ENCODE measurements at places on chromosomes 3 and 15. TPM values are rescaled to one million over a fixed set of nuclear protein-coding genes. Genes with fewer than 3 reads are reported as not detected.

DNA sequence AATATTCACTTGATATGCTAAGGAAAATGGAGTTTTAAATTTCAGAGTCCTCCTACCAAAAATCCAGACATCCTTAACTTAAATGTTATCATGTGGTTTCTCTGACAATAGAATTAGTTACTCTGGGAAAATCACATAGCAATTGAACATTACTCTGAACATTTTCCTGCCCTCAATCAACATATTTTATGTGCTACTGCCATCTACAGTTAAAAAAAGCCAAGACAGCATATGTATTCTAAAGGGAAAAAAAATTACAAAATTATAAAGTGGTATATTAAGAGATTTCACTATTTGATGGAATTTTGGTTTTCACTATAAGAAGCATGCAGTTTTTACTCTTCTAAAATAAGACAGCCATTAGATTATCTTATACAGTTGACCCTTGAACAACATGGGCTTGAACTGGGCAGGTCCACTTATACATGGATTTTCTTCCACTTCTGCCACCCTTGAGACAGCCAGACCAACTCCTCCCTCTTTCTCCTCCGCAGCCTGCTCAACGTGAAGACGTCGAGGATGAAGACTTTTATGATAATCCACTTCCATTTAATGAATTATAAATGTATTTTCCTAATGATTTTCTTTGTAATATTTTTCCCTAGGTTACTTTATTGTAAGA, 122.3 kb downstream of the ATP1B3 start:
- DNase-seq: peak; percentile 35

- peak; percentile 70 for DNase-seq
These were observed 115.2 kb downstream of the USP13 start for GRCh38 chr3:179768080-179768479.

GRCh38 chr3:172654470-172654869, 56.4 kb downstream of the NCEH1 start:
- no peak for DNase-seq

DNA sequence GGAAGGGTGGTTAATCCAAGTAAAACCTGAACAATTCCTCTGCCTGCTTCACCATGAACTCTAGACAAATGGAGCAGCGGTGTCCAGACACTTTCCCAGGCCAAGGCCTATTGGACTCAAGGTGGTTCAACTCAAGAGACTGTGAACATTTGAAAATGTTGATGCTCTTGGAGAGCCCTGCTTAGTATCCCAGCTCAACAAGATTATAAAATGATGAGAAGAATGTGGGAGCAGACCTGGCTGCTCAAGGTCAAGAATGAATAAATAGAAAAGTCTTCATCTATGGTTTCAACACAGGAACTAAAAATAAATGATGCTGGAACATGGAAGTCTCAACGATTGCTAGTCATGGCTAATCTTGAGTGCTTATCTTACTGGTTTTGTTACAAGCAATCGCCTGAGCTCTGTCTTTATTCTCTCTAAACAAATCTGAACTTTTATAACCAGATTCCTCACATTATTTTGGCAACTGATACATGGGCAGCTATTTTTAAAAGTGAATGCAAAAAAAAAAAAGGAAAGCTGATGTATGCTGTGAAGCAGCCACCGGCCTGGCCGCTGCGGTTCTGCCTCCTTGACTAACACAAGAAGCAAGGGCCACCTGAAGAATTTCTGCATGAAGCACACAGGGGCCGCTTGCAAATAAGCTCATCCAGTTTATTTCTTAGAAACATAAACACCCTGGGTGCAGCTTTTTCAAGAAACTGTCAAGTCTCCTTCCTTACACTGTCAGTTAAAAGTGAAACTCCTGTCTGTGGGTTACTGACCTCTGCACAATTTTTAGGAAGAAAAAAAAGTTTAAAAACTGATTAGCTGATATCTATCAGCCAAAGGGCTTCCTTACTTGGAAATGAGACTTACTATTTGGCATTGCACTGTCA, 120.1 kb upstream of the ARHGEF3 start:
- DNase-seq: peak; percentile 71

DNA sequence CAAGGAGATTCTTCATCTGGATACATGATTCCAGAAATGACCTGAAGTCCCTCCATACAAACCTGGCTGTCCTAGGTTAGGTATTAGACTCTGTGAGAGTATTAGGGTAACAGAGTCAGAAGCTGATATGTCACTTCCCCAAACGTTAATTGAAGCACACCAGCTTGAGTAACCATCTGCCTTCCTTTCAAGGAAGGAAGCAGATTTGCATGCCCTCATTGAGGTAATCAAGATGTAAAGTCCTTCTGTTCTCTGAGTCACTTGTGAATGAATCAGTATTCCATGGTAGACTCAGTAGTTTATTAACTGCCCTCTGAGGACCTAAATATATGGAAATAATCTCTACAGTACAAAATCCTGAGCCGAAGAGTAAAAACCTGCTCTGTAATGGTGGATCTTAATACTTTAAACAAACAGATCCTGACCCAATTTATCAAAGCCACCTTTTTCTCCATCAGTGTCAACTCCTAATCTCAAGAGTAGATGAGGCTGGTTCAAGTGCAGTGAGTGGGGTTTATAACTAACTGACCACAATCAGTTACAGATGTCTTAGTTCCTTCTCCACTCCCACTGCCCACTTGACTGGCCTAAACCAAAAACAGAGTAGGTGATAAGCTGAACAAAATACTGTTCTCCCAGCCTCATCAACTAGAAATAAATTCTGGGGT, 246.2 kb upstream of the CHRM5 start:
- DNase-seq: peak; percentile 77

DNA sequence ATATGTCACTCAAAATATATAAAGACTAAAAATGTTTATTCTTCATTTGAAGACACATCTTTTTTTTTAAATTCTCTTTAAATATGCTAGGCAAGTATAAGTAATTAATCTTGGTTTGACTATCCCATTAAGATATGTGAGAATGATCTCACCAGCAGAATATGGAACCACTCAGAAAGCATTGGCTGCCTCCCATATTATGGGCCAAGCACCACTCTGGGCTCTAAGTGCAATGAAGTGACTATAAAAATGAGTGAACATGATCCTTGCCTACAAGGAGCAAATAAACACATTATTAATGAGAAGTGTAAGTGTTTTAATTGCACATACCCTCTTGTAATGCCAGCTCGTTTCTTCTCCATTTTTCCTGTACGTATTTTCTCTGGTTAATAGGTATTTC, 328.5 kb downstream of the NAALADL2 start:
- DNase-seq: peak; percentile 38

DNA sequence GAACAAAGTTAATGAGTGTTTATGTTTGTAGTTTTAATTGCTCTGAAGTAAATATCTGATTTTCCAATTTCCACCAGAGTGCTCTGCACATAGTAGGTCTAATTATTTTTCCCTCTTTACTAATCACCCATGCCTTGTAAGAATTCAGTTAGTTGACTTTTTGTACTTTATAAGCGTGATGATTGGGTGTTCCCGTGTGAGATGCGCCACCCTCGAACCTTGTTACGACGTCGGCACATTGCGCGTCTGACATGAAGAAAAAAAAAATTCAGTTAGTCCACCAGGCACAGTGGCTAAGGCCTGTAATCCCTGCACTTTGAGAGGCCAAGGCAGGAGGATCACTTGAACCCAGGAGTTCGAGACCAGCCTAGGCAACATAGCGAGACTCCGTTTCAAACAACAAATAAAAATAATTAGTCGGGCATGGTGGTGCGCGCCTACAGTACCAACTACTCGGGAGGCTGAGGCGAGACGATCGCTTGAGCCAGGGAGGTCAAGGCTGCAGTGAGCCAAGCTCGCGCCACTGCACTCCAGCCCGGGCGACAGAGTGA, 507 bp upstream of the VHL start:
- DNase-seq: no peak

GRCh38 chr15:67740405-67740804, 84.9 kb upstream of the SKOR1 start:
- no peak for DNase-seq

GRCh38 chr15:34027606-34028005, 11.4 kb downstream of the AVEN start:
- DNase-seq: no peak

DNA sequence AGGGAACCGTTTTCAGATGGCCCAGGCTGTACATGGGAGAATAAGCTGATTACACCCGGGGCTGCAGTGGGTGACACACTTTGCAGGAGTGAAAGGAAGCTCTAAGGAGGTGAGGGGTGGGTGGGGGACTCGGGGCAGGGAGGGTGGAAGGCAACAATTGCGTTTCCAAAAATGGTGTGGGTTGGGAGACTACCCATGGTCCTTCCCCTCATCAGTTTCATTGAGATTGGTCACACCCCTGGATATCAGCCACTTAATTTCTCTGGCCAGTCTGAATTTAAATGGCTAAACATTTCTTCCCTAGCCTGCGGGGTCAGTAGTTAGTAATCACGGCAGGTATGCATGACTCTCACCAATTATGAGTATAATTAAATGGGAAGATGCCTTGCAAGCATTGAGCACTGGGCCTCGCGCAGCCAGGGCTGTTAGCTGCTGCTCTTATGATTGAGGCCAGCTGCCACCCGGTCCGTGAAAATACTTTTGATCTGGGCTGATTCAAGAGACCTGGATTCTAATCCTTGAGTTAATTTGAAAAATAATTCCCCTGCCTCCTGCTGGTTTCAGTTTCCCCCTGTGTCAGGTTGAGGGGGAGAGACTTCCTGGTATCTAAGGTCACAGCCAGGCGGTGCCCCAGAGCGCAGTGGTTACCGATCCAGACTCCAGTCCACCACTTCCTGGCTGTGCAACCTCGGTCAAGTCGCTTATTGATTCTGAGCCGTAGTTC, 23.3 kb downstream of the SLC6A6 start:
- no peak for DNase-seq

TCTA gene
- 46.6 TPM for polyA plus RNA-seq
